ENCODE measurements at places on chromosomes 13 and 19.

GRCh38 chr13:84574851-84575250 lies 692.6 kb upstream of the SLITRK1 start:
- DNase-seq: no peak

DNA sequence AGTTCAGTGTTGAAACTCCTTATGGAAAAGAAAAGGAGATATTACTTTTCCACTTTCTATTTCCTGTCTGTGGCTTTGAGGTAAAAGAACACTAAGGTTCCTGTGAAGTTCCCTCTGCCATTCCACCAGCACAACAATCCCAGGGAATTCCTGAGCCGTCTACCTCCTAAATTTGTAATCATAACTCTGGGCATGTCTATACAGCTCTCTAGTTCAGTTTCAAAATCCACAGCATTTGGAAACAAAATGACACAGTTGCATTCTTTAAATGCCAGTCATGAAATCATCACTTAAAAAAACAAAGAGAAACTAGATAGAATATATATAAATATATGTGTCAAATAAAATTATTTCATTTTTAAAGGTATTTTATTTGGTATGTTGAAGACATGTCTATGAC lies 9.0 kb upstream of the THSD1 start:
- DNase-seq: no peak

DNA sequence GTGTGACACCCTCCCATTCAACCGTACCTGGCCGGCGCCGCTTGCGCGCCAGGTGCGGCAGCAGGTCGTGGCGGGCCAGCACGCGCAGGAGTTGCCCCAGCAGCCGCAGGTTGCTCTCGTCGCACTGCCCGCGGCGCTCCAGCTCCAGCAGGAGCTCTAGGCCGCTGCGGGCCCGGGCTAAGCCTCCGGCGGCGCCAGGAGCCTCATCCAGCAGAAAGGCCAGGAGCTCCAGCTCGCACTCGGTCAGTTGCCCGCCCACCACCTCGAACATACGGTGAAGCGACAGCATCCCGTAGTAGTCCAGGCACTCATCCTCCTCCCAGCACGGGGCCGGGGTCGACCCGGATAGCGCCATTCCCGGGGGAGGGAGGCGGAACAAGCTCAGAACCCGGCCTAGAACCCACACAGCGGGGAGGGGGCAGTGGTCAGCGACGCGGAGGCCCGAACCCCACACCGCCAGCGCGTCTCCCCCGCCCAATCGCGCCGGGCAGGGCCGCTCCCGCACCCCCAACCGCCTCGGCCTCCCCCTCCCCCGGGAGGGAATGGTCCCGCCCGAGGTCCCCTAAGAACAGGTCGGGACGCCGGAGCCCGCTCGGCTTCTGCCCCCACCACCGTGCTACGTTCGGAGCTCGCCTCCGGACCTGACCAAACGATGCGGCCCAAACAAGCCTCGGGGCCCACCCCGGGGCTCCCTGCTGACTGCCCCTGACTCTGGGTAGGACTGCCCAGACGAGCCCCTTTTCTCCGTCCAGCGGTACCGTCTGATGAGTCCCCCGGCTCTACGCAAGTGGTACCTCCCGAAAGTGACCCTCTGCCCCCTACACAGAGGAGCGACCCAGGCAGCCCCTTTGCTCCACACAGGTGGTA lies 591 bp downstream of the DEDD2 start:
- peak; percentile 23 for DNase-seq

DNA sequence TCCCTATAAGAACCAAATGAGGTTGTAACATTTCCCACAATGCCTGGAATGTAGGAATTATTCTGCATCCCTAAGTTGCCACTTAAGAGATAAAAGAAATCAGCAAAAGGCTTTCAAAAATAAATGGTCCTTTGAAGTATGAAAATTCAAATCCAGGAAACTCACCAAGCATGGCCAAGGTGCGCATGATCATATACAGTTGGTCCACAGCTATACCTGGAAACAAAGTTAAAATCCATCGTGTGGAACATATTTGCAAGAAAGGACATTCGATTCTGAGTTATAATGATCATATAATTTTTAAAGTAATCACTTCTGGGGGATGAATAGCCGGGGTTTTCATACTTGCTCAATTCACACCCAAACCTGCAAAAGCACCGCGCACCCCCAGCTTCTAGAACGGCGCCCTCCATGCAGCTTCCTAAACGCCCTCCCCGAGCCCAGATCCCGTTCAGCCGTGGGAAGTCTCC lies 525 bp downstream of the CARS2 start:
- DNase-seq: no peak

- DNase-seq: no peak
These were observed 351.9 kb upstream of the MIR17HG start for GRCh38 chr13:90995614-90996013.

DNA sequence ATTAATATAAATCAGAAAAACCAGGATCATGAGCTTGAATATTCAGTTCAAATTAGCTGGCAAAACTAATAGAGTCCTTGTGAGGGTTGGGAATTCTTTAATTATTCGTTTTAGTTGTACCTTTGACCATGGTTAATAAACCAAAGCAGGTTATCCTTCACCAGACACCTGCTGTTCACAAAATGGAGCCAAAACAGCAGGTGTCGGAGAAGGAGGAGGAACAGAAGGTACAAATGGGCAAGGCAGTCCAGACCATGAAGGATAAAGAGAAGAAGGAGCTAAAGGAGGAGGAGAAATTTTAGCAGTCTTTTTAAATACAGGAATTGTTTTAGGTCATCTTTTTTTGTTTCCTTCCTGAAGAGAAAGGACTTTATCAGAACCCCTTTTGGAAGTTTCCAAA lies 106.1 kb downstream of the NHLRC3 start:
- DNase-seq: no peak

DNA sequence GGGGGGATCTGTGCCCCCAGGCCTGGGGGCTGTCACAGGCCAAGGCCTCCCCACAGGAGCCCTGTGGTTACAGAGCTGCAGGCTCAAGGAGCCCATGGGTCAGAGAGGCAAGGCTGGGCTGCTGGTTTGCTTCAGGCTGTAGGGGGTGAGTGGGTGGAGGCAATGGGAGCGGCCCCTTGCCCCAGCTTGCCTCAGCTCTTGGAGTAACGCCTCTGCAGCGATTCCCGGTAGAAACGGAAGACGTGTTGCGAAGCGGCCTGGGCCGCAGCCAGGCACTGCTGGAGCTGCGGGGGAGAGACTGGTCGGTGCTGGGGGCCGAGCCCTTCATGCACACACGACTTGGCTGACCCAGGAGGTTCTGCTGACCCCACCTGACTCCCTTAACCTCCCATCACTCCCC lies 10.1 kb downstream of the TMEM91 start:
- no peak for DNase-seq

DNA sequence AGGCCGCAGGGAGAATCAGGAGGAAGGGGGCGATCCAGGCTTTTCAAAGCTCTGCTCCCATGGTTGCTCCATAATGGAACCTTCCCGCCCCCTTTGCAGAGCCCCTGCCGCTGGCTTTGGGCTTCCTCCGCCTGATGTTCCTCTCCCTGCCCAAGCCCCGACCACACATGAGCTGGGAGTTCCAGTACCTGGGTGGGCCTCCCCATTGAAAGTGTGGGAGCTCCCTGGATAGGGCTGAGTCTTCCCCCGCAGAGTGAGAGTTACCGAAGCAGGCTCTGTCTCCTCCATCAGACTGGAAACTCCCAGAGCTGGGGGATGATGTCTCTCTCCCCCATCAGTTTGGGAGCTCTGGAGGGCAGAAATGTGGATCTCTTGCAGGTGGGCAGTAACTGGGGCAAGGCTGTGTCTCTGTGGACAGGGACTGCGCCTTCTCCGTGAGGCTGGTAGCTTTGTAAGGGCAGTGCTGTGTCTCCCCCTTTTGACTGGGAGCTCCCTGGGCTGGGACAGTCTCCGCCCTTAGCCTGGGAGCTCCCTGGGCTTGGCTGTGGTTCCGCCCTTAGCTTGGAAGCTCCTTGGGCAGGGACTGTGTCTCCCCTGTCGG lies 722 bp downstream of the DCAF15 start:
- peak; percentile 10 for DNase-seq

DNA sequence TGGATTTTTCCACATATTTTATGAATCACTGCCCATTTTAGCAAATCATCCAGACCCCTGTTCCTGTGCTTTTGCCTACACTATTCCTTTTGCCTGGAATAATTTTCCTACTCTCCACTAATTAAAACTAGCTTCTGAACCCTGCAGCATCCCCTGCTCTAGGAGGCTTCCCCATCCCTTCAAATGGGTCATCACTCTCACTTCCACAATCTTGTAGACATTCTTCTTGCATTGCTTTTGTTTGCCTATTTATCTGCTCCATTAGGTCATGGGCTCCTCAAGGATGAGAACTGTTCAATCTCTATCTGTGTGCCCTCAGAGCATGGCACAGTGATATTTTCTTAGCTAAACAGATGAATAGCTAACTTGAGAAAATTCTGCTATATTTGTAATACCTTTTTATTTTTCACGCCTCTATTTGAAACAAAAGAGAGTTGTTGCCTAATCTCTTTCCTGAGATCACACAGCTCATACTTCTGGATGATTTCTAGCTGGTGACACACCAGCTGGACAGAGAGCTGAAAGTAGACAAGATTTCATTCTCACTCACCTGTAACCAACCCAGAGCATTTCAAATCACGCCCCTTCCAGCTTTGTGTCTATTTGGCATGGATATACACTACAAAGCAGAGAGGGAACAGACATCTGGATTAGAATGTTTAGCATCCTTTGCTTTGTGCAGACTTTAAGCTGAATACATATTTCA lies 466.0 kb downstream of the FOXO1 start:
- no peak for DNase-seq

- DNase-seq: no peak
These were observed 138.6 kb downstream of the KCNRG start for GRCh38 chr13:50153876-50154275.

GRCh38 chr13:97245011-97245410 lies 22.9 kb downstream of the MBNL2 start:
- no peak for DNase-seq

DNA sequence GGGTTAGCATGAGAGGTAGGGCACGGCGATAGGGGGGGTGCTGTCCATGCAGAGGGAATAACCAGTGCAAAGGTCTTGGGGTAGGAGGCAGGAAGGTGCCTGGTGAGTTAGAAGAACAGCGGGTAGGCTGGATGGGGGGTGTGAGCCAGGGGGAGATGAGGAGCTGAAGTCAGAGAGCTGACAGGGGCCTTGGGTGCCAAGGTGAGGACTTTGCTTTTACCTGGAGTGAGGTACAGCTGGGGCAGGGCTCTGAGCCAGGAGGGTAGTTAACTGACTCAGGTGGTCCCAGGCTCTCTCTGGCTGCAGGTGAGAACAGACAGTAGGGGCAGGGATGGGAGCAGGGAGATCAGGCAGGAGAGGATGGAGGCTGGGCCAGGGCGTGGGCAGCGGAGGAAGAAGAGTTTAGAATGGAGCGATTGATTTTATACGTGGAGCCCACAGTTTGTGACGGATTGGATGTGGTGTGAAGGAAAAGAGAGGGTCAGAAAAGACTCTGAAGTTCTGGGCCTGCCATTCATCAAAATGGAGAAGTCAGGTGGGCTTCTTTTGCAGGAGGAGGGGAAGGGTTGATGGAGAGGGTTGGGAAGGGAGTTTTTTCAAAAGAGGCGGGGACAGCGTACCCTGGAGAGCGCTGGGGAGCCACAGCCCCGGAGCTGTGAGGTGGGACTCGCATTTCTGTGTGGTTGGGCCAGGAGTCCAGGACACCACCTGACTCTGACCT lies 1.2 kb upstream of the GRAMD1A start:
- DNase-seq: no peak

DNA sequence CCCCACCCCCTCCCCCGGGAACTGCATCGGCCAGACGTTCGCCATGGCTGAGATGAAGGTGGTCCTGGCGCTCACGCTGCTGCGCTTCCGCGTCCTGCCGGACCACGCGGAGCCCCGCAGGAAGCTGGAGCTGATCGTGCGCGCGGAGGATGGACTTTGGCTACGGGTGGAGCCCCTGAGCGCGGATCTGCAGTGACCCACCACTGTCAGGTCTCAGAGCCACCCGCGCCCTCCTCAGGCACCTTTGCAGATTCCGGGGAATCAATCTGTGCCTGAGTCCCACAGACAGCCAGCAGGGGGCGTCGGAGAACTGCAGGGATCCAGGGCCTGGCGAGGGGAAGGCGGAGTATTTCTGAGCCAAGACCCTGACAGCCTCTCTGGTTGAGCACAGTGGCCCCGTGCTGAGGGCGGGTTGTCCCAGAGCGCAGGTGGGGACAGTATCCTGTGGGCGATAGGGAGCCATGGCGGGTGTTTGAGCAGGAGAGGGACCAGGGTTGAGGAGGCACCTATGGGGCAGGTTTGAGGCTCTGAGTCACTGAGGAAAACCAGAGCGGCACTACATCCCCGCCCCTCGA lies 30.4 kb upstream of the CYP4F8 start:
- DNase-seq: peak; percentile 43

DNA sequence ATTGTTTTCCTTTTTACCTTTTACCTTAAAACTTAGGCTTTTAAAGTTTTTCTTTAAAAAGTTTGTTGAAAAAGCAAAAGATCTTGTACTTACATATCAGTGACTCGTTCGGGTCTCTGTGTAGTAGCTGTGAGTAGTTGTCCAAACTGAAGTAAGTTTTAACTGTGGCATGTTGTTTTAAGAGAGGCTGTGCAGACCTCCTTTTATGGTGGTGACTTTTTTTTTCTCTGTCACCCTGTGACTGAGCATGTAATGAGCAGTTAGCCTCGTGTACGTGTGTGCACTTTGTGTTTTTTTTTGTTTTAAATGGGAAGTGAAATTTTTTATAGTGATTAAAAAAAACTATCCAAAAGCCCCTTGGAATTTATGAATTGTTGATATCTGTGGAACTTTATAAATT lies at the start of gene GPR183:
Gene GPR183 (minus strand): TSS at position 153 of the 400 bp plus-strand sequence. CDS start 11,254 bp downstream, outside the sequence.
- DNase-seq: peak; percentile 81

DNA sequence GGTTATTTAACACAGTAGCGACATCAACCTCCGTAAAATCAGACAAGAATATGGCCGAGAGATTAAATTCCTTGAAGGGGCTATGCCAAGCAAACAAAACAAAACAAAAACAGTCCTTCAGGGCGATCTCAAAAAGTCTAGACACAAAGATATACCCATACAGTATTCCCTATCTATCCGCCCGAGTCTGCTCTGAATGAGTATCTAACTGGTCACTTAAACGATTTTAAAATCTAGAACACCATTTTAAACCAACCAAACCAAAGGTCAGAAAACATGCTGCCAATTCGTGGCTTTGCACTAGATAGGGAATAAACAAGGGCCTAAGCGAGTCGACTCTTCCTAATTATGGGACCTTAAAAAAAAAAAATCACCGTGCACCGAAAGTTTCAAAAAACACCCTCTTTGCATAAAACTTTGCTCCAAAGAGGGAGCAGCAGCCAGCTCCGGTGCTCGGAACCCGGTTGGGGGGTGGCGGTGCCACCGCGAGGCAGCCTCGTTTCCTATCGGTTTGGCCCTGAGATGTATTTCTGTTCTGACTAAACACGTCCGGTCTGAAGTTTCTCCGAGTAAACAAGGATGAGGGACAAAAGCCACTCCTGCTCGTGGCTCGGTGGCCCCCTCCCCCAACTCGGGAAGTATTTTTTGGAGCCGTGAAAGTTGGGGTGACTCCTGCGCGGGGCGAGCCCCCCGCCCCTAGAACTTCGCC lies 1.8 kb downstream of the HMGB1 start:
- DNase-seq: peak; percentile 70

GRCh38 chr19:4866595-4867424 lies 657 bp downstream of the PLIN3 start:
- peak; percentile 39 for DNase-seq

GRCh38 chr19:27748551-27749152 lies 1464.3 kb downstream of the UQCRFS1 start:
- no peak for DNase-seq
